ENCODE measurements at places on chromosomes 2 and 18.

- no peak for DNase-seq
Measured at GRCh38 chr2:226698671-226699070, 100.9 kb downstream of the IRS1 start.

DNA sequence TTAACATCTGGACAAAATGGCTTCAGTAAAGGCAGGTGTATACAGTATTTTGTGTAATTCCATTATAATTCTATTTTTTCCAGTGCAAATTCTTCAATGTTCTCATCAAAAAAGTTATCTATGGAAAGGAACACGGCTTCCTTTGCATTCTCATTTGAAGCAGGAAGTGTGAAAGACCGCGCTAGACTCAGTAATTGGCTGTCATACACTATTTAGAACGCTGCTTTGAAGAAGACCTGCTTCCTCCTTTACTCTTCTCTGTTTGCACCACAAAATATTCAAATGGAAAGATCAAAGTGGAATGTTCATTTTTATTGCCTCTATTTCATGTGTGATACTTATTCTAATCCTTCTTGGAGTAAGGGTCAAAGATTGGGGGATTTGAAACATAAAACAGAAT lies 883.7 kb downstream of the TSN start:
- DNase-seq: no peak

DNA sequence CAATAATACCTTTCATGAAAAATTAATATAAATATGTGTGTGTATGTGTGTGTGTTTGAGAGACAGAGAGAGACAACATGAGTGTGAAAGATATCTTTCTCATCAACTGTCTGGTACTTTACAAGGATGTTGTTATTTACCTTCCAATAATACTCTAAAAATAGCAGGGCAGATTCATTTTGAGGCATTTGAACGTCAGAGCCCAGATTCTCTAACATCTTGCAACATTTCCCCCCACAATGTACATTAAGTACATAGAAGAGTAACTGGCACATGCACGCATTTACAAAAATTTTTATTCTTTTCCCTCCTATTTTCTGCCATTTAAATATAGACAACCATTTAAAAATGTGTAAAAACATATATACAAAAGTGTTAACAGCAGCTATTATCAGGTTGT lies 100.9 kb downstream of the PID1 start:
- no peak for DNase-seq

- no peak for DNase-seq
Measured at GRCh38 chr2:61670591-61671501, 132.7 kb upstream of the XPO1 start.

DNA sequence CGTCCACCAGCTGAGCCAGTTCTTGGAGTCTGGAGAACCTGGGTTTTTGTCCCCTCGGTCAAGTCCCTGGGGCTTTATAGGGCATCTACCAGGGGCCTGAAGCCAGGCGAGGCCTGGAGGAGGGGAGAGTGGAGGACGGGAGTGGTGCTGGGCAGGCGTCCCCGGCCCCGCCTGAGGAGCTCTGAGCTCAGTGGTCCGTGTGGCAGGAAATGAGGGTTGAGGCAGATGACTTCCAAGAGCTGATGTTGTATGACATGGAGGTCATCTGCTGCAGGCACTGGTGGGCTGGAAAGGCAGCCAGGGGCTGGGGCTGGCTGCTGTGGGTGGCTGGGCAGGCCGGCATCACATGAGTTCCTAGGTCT lies 118.5 kb upstream of the HS6ST1 start:
- DNase-seq: no peak

DNA sequence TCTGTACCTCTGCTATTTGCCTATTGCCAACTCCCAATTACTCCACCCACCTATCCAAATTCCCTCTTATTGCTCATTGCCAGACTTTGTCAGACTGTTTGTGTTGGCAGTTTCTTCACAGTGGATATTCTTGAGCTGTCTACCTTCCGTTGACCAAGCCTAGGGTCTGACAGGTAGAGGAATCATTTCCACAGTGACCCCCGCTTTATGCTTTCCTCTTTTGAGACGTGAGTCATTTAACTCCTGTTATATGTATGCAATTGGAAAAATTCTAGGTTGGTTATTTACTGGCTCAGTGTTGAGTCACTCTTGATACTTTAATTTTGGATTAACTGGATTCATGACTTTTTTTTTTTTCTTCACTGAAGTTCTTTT lies 187.7 kb downstream of the IRS1 start:
- no peak for DNase-seq

DNA sequence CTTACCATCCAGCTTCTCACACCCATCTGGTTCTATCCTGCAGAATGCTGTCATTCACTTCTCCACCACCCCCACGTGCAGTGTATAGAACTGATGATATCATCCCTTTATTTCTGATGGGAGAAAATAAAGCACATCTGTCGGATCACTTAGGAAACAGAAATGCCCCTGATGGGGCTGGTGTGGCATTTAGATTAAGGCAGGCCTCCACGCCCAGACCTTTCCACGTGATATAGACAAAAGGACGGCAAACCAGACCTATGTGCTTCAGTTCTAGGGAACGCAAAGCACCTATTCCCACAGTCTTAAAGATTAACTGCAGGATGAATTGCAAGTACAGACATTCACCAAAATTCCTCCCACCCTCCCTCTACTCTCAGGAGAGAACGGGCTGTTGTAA lies 27.6 kb upstream of the CABLES1 start:
- DNase-seq: no peak
